Activated naive CD8-positive, alpha-beta T cell treated with anti-CD3 and anti-CD28 coated beads, Interleukin-2, amount 50 U/mL, for 16 hours (primary cell): ENCODE measurements at places on chromosomes 6 and 20.

- no peak for DNase-seq
Measured at GRCh38 chr6:139752086-139752485, 377.6 kb upstream of the CITED2 start.

GRCh38 chr20:36109251-36109947 lies 45.1 kb upstream of the EPB41L1 start:
- no peak for DNase-seq

- no peak for DNase-seq
Measured at GRCh38 chr20:41014561-41015088, 14.0 kb upstream of the TOP1 start.

- DNase-seq, result no peak
Measured at GRCh38 chr20:31956556-31957526, 5.0 kb upstream of the PDRG1 start.

GRCh38 chr6:121158438-121158837 lies 175.8 kb downstream of the TBC1D32 start:
- no peak for DNase-seq

DNA sequence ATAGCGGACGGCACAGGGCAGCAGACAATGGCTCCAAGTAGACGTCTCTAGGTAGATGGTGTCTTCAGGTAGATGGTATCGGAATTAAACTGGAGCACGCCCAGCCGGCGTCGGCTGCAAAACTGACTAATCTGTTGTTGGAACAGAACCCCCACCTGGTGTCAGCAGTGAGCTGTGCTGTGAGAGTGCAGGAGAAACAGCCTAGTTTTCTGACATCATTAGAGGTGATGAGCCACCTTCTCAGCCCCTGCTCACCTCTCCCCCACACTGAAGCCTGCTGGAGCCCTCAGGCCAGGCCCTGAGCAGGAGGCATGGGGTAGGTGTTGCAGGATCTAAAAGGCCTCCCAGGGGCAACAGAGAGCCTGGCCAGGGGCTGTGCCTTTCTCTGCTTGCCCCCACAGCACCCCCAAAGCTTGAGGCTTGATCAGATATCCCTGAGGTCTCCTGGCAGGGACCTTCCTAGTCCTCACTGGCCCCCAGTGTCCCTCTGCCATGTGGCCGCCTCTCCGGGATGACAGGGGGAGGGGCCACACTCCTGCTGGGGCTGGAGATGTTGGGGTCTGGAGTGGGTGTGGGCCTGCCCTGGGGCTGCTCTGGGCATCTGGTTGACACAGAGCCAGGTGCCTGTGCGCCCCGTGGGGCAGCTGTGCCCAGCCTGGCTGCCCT lies 6.9 kb upstream of the HELZ2 start:
- peak; percentile 31 for DNase-seq

GRCh38 chr6:11196511-11197174 lies 35.8 kb downstream of the NEDD9 start:
- DNase-seq, result no peak

- no peak for DNase-seq
Measured at GRCh38 chr6:146601352-146601751, 2.6 kb downstream of the ADGB start.

DNA sequence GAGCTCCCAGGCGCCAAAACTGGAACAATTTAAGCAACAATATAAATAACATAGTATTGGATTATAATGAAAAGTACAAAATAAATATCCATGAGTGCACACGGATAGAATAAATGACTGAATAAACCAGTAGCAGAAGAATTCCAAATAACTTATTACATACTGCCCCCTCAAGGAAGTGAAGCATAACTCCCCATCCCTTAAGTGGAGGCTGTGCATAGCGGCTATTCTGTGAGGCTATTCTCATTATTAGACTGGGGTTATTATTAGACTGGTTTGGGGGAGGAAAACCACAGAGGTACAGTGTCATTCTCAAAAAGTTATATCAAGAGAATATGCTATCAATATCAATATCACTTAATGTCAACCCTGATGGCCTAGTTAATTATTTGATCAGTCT lies 94.4 kb upstream of the SIRPA start:
- DNase-seq, result no peak

- no peak for DNase-seq
Measured at GRCh38 chr6:143206550-143206949, 145.9 kb downstream of the AIG1 start.

- DNase-seq, result peak; percentile 27
Measured at GRCh38 chr20:433300-433975, 25.3 kb downstream of the RBCK1 start.

GRCh38 chr6:56637640-56638039 lies 5.0 kb downstream of the DST start:
- no peak for DNase-seq

- no peak for DNase-seq
Measured at GRCh38 chr6:33418690-33419291, 884 bp upstream of the CUTA start.

- DNase-seq, result no peak
Measured at GRCh38 chr6:136963259-136963658, 41.2 kb downstream of the SLC35D3 start.

- no peak for DNase-seq
Measured at GRCh38 chr6:51578362-51578761, 509.1 kb downstream of the PKHD1 start.

GRCh38 chr6:25446830-25447569 lies 167.8 kb downstream of the CARMIL1 start:
- no peak for DNase-seq
